Fibroblast of the conjunctiva (primary cell): ENCODE measurements at places on chromosomes 2 and 18.

DNA sequence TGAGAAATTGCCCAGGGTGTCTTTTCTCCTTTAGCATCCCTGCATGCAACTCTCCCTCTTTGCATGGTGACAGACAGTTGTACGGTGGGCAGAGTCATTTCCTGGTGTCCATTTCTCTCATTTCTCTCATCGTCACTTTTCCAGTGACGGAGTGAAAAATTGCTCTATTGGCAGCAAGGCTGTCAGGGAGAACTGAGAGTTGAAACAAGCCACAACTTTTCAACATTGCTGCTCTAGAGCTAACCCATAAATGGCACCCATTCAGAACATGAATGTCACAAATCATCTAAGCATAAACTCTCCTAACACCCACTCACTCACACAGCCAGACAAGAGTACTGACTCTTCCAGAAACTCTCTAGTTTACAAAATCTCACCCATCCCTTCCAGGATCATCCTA lies 55.7 kb downstream of the ZC3H8 start:
- no peak for DNase-seq

DNA sequence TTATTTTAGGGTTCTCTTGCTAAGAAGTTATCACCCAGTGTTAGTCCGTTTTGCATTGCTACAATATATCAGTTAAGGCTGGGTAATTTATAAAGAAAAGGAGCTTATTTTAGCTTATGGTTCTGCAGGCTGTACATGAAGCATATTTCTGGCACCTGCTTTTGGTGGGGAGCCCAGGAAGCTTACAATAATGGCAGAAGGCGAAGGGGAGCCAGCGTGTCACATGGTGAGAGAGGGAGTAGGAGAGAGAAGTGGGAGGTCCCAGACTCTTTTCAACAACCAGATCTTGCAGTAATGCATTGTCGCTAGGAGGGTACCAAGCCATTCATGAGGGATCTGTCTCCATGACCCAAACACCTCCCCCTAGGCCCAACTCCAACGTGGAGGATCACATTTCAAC lies 688.8 kb upstream of the PIK3C3 start:
- DNase-seq: no peak

DNA sequence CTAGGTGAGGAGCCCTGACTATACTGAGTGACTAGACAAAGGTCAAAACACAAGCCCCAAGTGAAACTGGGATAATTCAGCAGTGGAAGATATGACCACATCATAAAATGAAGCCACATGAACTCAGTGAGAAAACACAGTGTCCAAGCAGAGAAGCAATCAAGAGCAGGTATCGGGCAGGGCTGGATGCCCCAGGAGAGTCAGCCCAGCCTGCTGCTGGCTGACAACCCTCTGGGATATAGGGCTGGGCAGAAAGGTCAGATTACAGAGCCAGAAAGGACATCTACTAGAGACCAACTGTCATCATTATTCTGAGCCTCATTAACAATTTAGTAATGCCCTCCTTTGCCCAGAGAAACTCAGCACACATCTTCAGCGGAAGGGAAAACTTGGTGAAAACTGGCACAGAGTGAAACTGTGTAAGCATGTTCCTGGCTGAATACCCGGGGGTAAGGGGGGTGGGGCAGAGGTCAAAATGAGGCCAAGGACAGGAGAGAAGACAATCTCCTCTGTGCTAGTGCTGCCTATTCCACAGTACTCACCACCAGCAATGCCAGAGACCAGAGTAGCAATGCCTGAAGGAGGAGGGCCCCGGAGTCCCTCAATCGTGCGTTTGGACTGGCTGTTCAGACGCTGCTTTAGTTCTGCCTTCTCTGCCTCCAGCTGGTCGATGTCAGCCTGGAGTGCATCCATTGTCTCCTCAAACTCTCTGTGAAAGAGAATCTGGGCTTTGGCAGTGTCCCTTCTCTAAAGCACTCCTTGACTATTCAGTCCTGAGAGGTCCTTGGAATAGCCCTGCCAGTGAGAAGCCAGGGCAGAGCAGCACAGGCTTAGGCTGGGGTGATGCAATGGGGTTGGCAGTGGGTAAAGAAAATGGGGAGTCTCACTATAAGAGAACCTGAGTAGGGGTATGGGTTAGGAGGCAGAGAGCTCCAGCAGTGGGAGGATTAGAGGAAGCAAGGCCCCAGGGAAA lies 15.3 kb downstream of the DCTN1 start:
- no peak for DNase-seq

DNA sequence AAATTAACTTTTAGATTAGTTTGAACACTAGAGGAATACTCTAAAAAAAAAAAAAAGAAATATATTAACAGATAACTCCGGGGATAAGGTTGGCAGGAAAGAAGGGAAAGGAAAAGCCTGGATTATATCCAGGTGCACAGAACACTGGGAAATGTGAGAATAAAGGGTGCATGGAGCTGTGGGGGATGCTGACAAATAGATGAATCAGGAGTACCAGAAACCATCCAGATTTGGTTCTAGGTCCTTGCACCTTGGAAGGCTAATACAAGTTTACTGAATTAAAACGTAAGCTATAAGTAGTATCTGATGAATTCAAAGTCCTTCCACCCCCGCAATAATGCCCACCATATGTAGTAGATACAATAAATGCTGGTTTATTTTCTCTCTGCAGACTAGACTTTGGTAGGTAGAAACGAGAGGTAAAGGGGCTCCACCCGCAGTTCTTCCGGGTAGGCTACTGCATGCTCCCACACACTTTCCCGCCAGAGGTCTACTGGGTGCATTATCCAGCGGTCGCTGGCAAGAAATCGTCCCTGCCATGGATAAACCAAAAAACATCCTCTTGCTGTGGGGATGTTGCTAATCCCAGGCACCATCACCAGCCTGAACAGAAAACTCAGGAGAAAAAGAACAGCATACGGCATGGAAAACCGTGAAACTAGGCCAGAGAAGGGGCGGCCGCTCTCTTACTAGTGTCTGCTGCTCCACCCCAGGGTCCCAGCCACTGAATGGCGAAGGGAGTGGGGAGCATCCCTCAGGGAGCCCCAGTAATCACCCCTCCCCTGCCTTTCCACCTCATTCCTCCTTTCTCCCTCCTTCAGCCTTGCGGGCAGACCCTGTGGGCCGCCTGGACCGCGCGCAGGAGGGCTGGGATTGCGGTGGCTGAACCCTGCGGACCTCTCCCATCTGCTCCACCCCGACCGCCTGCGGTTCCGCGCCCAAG lies 1.5 kb downstream of the CNRIP1 start:
- no peak for DNase-seq

- DNase-seq: peak; percentile 53
Measured at GRCh38 chr2:191245046-191245868, at the start of gene MYO1B. Gene MYO1B, plus strand, starts transcription at chr2:191245404. Its CDS starts 31,492 bp downstream, at chr2:191276896.

DNA sequence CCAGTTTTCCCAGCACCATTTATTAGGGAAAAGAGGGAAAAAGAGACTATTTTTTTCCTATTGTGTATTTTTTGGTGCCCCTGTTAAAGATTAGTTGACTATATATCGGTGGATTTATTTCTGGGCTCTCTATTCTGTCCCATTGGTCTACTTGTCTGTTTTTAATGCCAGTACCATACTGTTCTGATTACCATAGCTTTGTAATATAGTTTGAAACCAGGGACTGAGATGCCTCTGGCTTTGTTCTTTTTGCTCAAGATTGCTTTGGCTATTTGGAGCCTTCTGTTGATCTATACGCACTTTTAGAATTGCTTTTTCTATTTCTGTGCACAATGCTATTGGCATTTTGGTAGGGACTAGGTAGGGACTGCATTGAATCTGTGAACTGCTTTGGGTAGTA lies 151.7 kb downstream of the ADCYAP1 start:
- no peak for DNase-seq

GRCh38 chr2:74779265-74779558 lies 54.7 kb upstream of the HK2 start:
- no peak for DNase-seq

DNA sequence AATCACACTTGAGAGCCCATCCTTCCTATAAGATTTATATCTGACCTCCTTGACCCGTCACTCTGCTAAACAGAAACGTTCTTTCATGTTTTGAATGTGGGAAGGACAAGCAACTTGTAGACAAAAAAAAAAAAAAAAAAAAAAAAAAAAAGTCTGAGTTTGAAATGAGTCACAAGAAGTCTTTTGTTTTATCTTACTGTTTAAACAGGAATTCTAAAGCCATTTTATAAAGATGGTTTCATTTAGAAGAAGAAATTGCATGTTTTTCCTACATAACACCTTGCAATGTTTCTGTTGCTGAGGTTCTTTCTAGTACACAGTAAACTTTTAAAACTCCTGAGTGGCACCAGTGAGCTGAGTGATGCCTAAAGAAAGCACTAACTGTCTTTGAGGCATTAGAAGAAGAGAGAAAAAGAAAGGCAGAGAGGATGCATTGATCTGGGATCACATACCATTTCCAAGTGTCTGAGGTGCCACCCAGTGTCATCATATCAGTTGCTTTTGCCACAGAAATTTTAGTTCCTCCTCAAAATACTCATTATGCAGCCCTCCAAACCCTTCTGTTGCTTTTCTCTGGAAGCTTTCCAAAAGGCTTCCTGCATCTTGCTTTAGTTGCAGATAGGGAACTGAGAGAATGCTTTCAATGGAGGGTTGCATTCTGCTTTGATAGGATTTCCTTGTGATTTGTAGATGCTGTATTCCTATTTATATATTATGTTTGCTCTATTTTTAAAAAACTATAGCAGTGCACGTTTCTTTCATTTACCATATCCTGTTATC lies 69.1 kb downstream of the ACVR2A start:
- no peak for DNase-seq

GRCh38 chr2:174752403-174753037 lies 11.8 kb downstream of the CHRNA1 start:
- DNase-seq: no peak

DNA sequence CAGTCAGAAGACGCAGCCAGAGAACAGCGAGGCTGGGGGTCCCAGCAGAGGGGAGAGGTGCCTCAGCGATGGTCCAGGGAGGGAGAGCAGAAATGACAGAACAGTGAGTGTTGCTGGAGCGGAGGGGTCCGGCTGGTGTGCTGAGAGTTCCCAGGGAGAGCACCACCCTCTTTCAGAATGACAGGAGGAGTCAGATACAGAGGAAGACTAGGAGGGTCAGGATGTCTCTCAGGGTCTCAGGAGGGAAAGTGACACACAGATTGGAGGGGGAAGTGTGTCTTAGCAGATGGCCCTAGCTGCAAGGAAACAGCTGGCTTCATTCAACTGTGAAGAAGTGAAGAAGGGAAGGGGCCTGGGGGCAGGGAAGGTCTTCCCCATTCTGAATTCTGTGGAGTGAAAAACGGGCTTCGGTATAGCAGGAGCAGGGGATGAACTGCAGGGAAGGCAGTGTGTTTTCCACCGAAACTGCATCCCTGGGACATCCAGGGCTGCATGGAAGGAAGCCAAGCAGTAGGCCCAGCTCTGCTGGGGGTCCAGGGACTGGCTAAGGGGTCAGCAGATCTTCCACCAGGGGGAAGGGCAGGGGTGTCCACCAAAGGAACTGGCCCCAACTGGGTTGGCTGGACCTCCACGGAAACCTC lies 90.0 kb upstream of the OTOS start:
- no peak for DNase-seq

- DNase-seq: no peak
Measured at GRCh38 chr2:3160751-3161330, 216.8 kb downstream of the EIPR1 start.

- DNase-seq: no peak
Measured at GRCh38 chr2:68253219-68254068, 1.1 kb upstream of the PPP3R1 start.

GRCh38 chr2:193847130-193847529 lies 1652.4 kb upstream of the TMEFF2 start:
- DNase-seq: no peak

DNA sequence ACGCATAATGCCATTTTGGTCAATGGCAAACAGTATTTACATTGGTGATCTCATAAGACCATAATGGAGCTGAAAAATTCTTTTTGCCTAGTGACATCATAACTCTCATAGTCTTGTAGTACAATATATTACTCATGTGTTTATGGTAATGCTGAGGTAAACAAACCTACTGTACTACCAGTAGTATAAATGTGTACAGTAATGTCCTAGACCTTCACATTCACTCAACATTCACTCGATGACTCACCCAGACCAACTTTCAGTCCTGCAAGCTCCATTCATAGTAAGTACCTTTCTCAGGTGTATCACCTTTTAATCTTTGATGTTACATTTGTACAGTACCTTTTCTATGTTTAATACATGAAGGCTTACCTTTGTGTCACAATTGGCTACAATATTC lies 558.2 kb upstream of the PIK3C3 start:
- no peak for DNase-seq

DNA sequence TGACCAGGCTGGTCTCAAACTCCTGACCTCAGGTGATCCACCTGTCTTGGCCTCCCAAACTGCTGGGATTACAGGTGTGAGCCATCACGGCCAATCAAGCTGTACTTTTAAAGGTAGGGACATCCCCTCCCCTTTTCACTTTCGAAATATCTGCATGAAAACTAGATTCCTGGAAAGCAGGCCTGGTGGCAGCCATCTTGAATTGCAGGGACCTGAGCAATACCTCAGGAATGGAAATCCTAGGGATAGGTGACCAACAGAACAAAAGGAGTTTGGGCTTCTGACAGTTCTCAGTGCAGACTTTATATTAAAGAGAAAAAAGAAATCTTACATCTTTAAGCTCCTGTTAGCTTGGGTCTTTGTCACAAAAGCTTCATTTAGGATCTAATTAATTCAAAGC lies 62.6 kb downstream of the KLF7 start:
- no peak for DNase-seq

DNA sequence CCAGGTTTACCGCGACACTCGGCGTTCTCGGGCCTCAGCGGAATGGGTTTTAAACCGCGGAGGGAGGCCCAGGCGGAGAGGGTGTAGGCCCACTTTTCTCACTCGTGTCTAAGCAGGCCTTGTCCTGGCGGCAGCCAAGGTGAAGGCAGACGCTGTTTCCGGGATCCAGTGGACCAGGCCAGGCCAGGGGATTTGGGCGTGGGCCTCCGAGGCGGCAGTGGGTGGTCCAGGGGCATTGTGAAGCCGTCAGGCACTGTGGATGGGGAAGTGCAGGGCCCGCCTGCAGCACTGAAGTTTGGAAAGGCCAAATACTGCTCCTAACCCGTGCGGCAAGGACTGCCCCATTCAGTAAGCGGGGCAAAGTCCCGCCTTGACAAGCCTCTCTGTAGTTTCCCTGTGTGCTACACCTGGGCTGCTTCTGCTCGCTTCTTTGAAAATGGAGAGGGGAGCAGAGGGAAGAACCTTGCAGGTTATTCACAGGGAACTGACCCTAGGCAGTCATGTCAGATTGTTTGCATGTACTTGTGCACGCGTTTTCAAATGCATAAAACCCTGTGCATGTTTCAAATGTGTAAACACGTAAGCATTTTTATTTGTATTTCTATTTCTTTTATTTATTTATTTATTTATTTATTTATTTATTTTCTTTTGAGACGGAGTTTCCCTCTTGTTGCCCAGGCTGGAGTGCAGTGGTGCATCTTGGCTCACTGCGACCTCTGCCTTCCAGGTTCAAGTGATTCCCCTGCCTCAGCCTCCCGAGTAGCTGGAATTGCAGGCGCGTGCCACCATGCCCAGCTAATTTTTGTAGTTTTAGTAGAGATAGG lies 7.5 kb upstream of the DLX2 start:
- DNase-seq: no peak

DNA sequence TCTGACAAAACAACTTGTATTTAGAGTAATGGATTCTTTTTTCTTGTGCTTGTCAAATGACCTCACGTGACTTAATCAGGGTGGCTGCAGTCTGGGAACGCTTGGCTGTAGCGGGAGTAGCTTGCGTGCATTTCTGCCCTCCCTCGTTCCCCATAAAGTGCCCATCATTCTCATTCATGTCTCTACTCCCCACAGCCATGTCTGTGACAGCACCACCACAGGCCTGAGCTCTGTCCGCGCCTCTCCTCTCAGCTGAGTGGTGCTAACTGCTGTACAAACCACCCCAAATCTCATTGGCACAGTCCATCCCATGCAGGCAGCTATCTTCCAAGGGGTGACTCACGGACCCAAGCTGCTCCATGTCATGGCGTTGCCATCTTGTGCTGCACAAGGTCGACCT lies 161.7 kb downstream of the TSN start:
- no peak for DNase-seq
